ENCODE measurements at places on chromosomes 16 and 17. TPM values are rescaled to one million over a fixed set of nuclear protein-coding genes. Genes with fewer than 3 reads are reported as not detected.

GRCh38 chr16:85348911-85349334, 236.7 kb upstream of the CIBAR2 start:
- DNase-seq: no peak

DNA sequence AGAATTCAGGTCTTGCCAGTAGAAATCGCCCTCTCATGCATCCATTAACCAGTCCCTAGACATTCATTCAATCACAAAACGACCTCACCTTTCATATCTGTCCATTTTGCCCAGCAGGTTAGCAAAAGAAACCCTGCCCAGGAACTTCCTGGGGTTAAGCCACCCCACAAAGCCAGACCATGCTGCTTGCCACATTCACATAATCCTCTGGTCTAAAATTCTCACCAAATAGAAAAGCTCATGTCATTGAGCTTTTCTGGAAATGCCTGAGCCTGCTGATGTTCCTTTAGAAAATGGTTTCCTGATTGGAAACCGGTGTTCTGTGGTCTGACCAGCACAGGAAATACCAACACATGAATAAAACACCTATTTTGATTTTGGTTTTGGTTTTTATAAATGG, 21.6 kb upstream of the DYNLRB2 start:
- DNase-seq: no peak

The UNC45B gene
- total RNA-seq: not detected

GRCh38 chr17:59561042-59561441, 4.4 kb upstream of the DHX40 start:
- peak; percentile 31 for DNase-seq

The TP53TG3 gene
- 1.1 TPM for total RNA-seq

The CTRB1 gene
- total RNA-seq: not detected

GRCh38 chr16:380762-381011, 1.1 kb downstream of the PGAP6 start:
- DNase-seq: no peak

The TBX21 gene
- total RNA-seq: not detected

The SULT1A2 gene
- not detected for total RNA-seq

The BEAN1 gene
- total RNA-seq: 0.19 TPM

DNA sequence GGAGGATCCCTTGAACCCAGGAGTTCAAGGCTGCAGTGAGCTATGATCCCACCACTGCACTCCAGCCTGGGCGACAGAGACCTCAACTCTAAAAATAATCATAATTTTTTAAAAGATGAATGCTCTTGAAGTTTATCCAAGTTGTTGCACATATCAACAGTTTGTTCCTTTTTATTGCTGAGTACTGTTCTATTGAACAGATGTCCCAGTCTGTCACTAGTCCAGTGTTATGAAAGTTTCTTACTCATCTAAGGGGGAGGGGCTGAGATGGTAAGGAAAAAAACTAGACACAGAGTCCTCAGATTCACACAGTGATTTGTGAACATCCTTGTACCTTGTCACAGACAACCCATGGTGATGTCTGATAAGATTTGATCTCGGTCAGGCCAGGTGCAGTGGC, 3.9 kb downstream of the ACAP1 start:
- peak; percentile 85 for DNase-seq

DNA sequence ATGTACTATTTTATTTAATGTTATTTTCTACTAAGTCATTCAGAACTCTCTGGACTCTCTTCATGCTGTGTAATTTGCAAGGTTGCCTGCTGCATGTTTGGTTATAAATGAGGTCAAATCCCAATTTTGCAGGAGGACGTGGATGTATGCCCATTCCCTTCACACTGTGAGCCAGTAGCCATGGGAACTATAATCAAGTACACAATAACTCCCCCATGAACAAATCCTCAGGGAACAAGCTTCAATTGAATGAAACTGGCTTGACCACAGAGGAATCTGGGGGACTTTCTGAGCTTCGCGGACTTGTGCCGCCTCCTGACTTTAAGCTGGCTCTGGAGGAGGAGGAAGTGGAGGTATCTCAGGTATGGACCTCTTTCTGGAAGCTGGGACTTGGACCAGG, 14.6 kb upstream of the KCTD13 start:
- DNase-seq: peak; percentile 6

The ST6GALNAC1 gene
- not detected for total RNA-seq

DNA sequence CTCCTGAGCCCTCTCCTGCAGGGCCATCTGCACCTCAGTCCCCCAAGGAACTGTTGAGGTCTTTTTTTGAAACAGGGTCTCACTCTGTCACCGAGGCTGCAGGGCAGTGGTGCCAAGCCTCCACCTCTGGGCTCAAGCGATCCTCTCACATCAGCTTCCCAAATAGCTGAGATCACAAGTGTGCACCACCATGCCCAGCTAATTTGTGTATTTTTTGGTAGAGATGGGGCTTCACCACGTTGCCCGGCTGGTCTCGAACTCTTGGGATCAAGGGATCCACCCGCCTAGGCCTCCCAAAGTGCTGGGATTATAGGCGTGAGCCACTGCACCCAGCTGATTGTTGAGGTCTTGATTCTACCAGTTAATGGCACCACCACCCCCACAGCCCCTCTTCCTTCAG, 27.9 kb upstream of the ENDOV start:
- DNase-seq: no peak

DNA sequence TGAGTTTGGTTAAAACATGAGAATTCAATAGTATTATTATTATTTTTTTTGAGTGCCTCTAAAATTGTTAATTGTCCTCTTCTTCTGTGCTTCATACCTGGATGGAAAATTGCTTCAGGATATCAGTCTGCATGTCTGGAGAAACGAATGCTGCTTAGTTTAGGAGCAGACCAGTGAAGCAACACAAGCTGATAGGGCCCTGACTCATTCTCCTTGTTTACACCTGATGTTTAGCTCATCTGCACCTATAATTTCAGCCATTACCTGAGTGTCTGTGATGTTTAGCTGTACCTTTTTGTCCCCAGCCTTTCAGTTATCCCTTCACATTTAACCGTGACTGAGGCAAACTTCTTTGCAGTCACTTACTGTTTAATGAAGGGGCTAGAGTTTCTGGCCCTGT, 14.8 kb downstream of the SNTB2 start:
- no peak for DNase-seq

GRCh38 chr16:17403859-17404545, 66.8 kb downstream of the XYLT1 start:
- DNase-seq: no peak

- no peak for DNase-seq
These were observed 278.4 kb upstream of the IRX5 start for GRCh38 chr16:54652201-54652770.

DNA sequence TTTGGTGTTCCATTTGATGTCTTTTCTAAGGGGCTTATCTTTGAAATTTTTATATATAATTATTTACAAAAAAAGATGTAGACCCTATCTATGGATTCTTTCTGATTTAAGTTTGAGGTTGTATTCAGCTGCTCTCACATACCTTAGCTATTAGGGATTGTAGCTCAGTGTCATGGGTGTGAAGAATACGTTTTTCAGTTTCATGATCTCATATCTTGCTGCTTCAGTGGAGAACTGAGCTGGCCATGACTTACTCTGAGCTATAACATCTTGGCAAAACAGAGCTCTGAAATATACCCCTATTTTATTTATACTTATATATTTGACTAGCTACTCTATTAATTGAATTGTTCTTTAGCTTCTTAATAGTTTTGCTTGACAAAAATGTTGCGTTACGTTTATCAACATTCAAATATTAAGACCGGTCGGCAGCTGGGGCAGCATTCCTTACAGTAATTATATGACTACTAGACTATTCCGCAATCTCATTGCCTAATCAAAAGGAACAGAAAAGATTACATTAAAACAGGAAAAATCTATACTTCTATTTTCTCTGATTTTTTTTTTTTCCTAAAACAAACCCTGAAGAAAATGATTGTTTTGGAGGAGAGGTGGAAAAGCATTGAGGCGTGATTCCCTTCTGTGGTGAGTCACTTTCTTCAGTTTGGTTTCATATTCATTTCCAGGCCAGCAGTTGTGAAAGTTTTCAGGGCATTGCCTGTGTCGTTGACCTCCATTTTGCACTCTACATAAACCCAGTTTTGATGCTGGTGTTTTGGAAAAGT, 24.1 kb upstream of the KRT24 start:
- DNase-seq: peak; percentile 20

The HMOX2 gene
- total RNA-seq: 49.9 TPM

- DNase-seq: peak; percentile 63
These were observed 82.0 kb upstream of the ALOX12 start for GRCh38 chr17:6913608-6914443.

The RAC3 gene
- total RNA-seq: 28.7 TPM

DNA sequence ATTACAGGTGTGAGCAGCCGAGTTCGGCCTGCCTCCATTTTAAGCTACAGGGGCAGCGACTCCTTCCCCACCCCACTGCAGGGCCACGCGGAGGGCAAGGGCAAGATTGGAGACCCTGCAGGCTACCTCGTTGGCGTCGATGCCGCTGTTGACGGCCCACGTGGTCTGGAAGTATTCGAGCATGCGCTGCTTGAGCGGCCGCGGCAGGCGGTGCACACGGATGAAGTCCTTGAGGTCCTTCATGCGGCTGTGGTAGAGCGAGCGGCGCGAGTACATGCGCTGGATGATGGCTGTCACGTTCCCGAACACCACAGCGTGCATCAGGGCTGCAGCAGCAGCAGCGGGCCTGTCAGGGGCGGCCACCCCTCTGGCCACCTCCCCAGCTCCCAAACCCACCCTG, 11.6 kb downstream of the KCNH4 start:
- DNase-seq: no peak

- no peak for DNase-seq
These were observed 9.3 kb downstream of the HS3ST3A1 start for GRCh38 chr17:13592427-13592826.

The CCT6B gene
- total RNA-seq: 2.0 TPM

DNA sequence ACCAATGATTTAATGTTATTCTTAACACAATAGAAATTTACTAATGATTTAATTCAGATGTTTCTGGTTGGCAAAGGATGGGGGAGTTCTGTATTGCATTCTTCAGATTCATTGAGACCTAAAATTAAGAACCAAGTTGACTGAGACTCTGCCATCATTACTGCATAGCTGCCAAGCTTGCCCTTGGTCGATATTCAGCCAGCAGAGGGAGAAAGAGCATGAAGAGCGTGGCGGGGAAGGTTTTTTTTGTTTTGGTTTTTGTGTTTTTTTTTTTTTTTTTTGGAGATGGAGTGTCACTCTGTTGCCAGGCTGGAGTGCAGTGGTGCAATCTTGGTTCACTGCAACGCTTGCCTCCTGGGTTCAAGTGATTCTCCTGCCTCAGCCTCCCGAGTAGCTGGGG, 659.4 kb upstream of the EEF2KMT start:
- no peak for DNase-seq

DNA sequence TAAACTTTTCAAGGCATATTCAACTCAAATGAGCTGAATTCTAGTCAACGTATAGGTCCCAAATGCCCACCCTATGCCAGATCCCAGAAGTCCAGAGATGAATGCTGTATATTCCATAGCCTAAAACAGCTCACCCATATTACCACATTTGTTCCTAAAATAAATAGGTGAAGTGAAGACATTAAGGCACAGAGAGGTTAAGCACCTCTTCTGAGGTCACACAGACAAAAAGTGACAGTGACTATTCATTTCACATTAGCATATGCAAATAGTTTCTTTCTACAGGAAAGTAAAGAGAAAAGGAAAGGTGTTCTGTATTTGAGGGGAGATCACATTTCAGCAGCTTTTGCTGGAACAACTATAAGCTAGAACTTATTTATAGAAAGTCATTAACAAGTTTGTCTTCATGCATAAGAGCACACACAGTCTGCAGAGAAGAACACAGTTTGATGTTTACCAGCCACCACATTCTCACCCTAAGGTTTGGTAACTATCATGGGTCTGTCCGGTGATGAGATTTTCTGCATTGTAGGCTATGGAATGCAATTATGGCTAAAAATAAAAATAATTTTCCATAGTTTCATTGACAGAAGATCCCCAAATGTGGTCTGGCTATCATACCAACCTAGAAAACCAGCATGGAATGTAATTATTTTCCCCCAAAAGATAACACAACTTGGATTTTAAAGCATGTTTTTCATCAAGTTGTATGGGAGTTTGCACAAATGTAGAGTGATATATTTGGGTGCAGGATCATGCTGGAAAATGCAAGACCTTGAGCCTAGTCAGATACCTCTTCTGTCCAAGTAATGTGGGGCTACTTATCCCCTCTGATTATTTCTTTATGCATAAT, 402.1 kb downstream of the UTP18 start:
- DNase-seq: no peak

The PRSS53 gene
- 9.7 TPM for total RNA-seq

The ALOX12B gene
- not detected for total RNA-seq

Measured in LHCN-M2 (cell line).